ENCODE measurements at places on chromosomes 1 and 21.

GRCh38 chr1:150152772-150153456, 3.2 kb downstream of the PLEKHO1 start:
- DNase-seq = no peak

DNA sequence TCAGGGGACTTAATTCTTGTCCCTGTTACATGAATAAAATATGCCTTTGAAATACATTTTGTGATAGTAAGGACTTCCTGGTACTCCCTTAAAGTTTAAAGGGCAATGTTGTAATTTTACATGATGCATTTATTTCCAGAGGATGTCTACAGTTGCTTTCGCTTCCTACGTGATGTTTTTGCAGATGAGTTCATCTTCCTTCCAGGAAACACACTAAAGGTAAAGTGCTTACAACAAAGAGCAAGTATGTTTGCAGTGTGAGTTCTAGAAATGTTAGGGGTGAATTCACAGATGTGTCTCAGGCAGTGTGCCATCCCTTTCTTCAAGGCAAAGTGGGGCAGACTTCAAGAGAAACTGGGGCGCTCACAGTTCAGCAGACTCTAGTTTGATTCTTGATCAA, 31.2 kb downstream of the GNPAT start:
- DNase-seq = no peak

DNA sequence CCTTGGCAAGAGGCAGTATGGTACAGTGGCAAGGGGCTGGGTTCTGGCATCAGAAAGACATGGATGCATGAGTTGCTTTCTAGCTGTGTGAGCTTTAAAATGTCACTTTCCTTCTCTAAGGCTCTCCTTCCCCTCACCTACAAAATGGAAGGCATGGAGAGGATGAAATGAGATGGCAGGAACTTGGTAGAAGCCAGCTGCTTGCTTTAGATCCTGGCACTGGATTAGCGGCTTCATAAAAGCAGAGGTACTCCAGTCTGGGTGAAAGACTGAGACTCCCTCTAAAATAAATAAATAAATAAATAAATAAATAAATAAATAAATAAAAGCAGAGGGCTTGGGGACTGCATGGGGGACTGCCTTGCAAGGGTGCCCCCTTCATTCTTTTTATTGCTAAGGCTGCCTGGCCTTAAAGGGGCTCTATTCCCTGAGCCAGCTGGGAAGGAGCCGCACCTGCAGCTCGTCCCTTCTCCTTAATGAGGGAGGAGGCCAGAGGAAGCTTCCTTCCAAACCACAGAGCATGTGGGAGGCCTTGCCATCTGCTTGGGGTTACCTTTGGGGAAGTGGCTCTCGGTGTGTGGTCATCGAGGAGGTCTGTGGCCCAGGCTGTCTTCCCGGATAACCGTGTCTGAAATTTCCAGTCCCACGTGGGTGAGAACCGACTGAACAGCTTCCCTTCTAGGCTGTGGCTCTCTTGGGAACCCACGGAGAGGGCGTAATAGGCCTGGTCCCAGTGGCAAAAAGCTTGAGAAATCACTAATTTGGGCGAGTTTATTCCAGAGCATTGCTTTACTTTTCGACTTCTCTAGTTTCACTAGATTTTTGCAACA, 2.0 kb upstream of the ATP13A2 start:
- DNase-seq = no peak

GRCh38 chr1:58971629-58972140, 187.8 kb upstream of the JUN start:
- DNase-seq = no peak

DNA sequence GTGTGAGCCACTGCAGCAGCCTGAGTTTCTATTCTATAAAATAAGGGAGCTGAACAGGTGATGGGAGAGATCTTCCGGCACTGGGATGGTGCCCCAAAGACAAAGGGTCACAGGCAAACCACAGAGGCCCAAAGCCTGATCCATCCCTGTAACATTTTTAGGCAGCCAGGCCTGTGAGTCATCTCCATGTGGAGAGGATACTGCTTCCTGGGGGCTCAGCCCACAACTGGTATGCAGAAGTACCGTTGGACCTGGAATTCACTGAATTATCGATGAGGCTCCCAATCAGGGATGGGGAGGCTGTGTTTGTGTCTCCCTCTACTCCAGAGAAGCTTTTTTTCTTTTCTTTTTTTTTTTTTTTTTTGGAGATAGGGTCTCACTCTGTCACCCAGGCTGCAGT, 48.8 kb upstream of the WASF2 start:
- DNase-seq = no peak

DNA sequence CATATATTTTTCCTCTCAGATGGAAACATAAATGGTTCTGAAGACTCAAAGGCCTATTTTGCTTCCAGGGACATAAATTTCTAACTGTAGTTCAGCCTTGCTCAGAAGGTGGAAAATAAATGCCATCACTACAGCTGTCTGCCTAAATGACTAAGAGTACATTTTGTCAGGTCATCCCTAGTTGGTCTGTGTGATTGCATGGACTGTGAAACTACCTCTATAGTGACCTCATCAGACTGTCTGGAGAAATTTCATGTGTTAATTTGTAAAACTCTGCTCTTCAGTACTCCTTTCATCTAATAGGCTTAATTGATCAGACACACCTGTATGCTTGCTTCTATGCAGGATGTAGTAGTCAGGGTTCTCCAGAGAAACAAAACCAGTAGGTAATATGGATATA, 886.9 kb downstream of the AMY1C start:
- no peak for DNase-seq

DNA sequence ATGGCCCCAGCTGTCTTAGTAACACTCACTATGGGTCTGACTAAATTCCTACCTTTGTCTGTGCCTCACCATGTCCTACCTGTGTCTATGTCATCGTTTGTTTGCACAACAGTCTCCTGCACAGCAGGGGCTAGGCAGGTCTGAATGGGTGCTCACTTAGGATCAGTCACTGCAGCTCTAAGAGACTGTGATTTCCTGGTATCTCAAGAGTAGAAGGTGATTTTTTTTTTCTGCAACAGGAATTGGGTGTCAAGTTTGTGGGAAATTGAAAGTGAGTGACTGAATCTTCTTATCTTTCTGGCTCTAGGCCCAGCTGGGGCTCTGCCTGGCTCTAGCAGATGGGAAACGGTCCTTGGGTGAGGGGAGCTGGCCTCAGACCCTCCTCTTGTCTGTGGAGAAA, 46.4 kb upstream of the TRABD2B start:
- DNase-seq = no peak

DNA sequence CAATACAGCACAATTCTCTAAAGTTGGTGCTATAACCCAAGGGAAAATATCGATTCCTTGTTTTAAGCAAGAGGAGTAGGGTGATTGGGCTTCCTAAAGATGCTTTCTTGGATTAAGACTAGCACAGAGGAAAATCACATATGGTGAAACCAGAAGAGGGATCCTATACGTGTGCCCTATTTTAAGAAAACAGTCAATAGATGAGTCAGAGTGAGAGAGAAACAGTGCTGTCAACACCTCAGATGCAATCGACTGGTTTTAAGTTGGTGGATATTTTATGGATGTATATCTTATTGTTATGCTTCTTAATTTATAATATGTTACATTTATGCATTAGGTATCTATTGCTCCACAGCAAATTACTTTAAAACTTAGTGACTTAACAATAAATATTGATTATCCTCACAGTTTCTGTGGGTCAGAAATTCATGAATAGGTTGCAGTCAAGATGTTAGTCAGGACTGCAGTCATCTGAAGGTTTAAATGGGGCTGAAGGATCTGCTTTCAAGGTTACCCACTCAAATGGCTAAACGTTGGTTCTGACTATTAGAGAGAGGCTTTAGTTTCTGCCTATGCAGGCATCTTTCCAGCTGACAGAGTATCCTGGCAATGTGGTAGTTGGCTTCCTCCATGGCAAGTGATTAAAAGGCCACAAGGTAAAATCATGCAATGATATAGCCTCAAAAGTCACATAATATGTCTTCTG, 61.6 kb upstream of the DEPDC1 start:
- no peak for DNase-seq

- DNase-seq = no peak
These were observed 95.9 kb downstream of the ZC3H11B start for GRCh38 chr1:219517031-219517430.

GRCh38 chr1:72830606-72831390, 548.5 kb upstream of the NEGR1 start:
- no peak for DNase-seq

GRCh38 chr1:206903687-206904086, 6.4 kb downstream of the IL24 start:
- DNase-seq = no peak

- no peak for DNase-seq
These were observed 20.2 kb upstream of the SLFNL1 start for GRCh38 chr1:41041614-41042270.

All from omental fat pad (tissue), 4 donors.